ENCODE measurements at places on chromosomes 11 and 22.

- DNase-seq, result no peak
Measured at GRCh38 chr22:28594076-28594796, 85.4 kb downstream of the TTC28 start.

- peak; percentile 85 for DNase-seq
Measured at GRCh38 chr22:34966980-34967565, 98.9 kb upstream of the ISX start.

GRCh38 chr11:17005646-17006045 is 8.6 kb downstream of the PLEKHA7 start:
- no peak for DNase-seq

GRCh38 chr11:86099874-86100273 is 31.0 kb upstream of the PICALM start:
- peak; percentile 79 for DNase-seq

- DNase-seq, result peak; percentile 34
Measured at GRCh38 chr11:10305964-10306918, 1.4 kb downstream of the ADM start.

- DNase-seq, result no peak
Measured at GRCh38 chr11:44940404-44940803, 10.3 kb downstream of the TP53I11 start.

GRCh38 chr22:49691256-49691655 is 136.4 kb downstream of the BRD1 start:
- DNase-seq, result no peak

DNA sequence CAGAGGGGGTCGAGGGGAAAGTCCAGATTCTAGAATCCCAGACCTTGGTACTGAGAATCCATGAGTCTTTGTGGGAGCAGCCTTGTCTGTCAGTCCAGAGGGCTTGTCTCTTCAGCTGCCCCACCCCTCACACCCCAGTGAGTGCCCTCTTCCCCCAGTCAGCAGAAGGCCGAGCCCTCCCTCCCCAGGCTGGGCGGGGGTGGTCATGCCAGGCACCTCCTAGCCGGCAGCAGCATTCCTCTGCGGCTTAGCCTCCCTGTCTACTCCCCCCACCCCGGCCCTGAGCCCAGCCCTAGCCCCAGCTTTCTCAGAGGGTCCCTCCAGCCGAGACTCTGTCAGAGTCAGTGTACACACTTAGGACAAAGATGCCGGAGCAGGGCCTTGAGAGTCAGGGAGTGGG is 4.6 kb downstream of the SOX10 start:
- no peak for DNase-seq

- DNase-seq, result no peak
Measured at GRCh38 chr22:50672471-50673230, at the start of gene SHANK3. SHANK3 (plus strand) TSS chr22:50672823.

- peak; percentile 54 for DNase-seq
Measured at GRCh38 chr11:118691926-118692830, 12.7 kb upstream of the TREH start.

All from fibroblast of upper back skin (primary cell).